ENCODE measurements at places on chromosomes 1 and 21.

GRCh38 chr1:234975122-234975940 is 153.3 kb downstream of the TOMM20 start:
- no peak for DNase-seq

- no peak for DNase-seq
These were observed 99.7 kb downstream of the PRDM16 start for GRCh38 chr1:3168678-3169077.

- no peak for DNase-seq
These were observed 33.4 kb upstream of the IFFO2 start for GRCh38 chr1:18989896-18990295.

DNA sequence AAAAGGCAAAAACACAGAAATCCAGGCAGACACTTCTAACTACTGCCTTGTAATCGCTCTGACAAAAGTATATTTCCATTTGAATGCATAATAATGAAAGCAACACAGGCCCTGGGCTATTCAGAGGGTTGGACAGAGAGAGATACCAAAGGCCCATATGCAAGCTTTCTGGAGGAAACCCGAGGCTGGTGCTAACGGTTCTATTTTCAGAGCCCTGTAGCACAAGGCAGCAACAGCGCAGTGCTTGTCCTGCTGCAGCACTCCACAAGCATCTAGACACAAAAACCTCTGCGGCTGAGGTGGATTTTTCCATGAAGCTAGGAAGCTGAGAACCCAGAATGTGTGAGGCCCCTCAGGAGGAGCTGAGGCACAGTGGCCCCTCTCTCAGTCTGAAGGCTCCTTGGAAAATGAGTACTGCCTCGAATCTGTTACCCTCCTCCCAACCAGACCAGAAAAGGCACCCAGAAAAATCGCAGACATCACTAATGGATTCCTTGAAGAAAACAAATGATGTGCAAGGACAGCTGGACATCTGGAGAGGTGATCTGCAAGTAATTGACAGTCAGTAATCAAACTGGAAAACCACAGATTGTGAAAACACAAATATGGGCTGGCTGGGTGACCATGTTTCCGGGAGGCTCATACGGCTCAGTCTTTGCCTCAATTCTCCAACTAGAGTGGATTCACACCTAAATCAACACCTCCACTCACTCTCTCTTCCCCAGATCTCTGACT is 54.0 kb downstream of the COLGALT2 start:
- no peak for DNase-seq

DNA sequence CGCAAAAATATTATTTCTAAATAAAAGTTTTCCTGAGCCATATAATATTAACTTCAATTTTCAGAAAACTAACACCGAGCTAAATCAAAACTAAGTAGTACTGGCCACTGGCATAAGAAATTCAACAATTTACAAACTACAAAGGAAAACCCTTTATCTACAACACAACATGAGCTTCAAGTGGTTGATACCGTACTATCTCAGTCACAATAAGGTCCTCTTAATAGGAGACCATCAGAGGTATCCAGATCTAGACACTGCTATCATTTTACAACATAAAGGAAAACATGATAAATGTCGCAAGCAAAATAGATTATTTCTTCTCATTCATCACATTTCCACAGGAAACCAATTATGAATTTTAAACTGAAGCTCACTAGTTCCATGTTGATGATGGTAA is 39.5 kb downstream of the GATAD2B start:
- no peak for DNase-seq

- no peak for DNase-seq
These were observed 87.3 kb upstream of the CTTNBP2NL start for GRCh38 chr1:112308716-112309115.

- DNase-seq: no peak
These were observed 605.8 kb upstream of the ADAMTS5 start for GRCh38 chr21:27572696-27573095.

GRCh38 chr1:160748181-160748877 is 9.3 kb downstream of the SLAMF7 start:
- no peak for DNase-seq

DNA sequence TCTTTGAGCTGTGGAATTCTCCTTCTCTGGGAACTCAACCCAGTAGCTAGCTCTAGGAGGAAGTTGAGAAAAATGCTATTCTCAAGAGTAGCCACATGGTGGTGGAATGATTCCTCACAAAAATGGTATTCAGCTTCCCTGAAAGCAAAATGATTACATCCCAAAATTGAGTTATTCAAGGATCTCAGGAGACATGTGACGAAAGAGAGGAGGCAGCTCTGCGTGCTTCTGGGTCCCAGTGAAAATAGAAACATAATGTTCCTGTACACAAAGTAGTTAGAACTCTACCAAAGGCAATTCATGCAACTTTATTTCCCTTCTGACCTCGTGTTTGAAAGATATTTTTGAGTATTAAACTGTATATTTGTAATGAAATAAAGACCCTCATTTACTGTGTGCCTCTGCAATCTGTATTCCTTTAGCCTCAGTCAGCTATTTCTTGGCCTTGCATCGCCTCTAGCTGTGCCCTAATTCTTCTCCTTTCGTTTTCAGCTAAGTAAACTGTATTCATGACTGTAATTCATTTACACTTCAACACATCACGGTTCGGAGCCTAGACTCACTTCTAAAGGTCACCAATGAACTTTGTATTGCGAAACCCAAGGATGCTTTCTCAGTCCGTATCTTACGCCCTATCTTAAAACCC is 167.3 kb downstream of the FASLG start:
- no peak for DNase-seq

GRCh38 chr1:245091818-245092637 is 62.8 kb upstream of the KIF26B start:
- no peak for DNase-seq

DNA sequence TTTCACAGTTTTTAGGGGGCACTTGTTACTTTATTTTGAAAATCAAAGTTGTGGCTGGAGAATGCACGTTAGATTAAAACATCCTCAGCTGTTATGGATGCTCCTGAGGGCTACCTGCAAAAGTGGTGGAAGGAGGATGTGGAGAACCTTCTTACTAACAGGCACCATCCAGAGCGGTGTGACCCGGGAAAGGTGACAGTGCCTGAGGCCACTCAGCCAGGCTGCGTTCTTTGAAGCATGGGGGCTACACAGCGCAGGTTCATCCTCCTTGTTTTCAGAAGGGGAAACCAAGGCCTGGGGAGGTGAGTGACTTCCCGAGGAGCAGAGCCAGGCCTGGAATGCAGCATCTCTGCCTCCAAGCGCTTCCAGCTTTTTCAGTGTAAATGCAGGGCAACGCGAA is 24.0 kb downstream of the DMRTB1 start:
- DNase-seq: no peak

DNA sequence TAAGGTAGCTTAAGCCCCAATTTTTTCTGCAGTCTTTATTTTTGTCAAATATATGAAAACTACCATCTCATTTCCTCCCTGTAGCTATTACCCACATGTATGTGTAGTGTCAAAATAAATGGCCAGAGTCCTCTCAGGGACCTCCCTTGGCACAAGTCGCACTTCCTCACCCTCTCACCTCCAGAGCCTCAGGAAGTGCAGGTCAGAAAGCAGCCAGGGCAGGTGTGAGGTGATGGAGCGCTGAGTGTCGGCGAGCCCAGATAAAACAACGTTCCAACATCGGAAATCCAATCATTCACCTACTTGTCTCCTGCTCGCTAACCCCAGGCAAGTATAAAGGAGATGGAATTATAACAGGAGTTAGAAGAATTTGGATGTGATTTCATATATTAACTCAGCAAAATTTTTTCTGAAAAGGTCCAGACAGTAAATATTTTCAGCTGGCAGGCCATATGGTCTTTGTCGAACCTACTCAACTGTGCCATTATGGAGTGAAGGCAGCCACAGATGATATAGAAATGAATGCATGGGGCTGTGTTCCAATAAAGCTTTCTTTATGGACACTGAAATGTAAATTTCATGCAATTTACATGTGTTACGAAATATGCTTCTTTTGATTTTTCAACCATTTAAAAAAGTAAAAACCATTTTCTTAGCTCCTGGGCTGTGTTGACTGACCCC is 76.8 kb upstream of the ERG start:
- no peak for DNase-seq

DNA sequence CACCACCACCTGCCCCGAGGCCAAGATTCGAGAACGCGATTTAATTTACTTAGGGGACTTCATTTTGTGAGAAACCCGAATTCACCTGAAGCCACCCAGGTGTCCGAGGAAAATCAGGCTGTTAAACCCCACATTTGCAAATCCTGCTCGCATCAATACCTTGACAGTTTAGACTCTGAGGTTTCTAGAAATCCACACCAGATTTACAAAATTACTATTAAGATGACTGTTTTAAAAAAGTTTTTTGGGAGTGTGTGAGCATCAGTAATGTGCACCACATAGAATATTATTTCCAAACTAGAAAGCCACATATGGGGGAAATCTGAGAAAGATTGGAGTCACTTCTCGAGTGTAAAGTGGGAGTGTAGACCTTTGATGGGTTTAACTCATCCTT is 685 bp downstream of the RIMKLA start:
- no peak for DNase-seq

GRCh38 chr1:14738235-14738634 is 139.8 kb downstream of the KAZN start:
- DNase-seq: no peak

GRCh38 chr1:223761411-223761810 is 49.1 kb downstream of the CAPN2 start:
- DNase-seq: peak; percentile 7

- DNase-seq: no peak
These were observed 11.3 kb downstream of the CASZ1 start for GRCh38 chr1:10784998-10785727.

DNA sequence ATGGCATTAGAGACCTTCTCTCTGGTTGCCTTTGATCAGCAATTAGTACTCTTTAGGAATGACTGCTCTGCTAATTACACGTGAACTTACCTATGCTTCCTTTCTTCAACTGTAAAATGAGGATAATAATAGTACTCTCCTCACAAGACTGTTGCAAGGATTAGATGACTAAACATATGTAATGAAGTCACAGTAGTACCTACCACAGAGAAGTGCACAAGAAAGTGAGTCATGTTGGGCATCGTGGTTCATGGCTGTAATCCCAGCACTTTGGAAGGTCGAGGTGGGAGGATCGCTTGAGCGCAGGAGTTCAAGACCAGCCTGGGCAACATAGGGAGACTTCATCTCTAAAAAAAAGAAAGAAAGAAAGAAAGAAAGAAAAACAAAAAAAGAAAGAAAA is 68.1 kb upstream of the AK4 start:
- no peak for DNase-seq

DNA sequence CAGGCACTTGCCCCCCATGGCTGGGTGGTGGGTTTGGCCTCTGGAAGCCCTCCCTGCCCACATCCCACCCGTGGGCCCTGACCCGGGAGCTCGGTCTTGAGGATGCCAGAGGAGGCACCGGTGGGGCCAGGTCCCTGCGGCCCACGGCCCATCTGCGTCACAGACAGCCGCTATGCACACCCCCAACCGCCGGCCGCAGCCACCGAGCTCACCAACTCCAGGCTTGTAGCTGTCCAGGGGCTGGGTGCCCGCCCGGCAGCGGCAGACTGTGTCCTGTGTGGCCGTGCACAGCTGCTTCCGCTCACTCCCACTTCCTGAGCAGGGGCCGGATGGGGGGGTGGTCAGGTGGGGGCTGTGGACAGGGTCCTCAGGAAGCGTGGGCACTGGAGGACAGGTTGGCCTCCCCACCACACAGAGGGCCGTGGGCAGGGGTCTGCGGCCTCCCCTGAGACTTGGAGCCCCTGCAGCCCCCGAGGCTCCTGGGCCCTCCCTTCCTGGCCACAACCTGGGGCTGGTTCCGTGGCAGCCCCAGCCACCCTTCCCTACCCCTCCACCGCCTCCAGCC is 1.1 kb downstream of the TNFRSF4 start:
- no peak for DNase-seq

DNA sequence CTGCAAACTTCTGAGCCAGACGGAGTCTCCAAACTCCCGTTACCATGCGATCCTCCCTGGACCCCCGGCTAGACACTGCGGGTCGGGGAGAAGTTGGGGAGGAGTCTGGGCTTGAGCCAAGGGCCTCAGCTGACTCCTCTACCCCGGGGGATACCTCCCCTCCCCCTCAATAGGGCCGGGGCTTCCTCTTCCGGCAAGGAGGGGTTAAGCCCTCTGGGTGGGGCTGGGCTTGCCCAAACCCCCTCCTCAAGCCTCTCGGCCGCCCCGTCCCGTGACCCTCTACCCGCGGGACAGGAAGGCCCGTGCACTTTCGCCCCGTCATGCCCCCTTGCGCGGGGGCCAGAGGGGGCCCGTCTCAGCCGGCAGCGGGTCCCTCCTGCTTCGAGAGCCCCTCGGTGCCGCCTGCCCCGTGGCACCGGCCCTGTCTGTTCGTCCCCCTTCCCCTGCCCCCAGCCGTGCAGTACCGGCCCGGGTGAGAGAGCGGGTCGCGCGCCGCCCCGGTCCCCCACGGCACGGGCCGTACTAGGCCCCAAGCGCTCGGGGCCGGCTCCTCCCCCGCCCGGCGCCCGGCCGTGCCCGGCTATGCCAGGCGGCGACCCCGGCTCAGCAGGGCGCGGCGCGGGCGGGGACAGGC is 652 bp downstream of the ARL8A start:
- no peak for DNase-seq

GRCh38 chr1:160862203-160863060 is at the start of gene CD244:
Gene CD244, minus strand, starts transcription at chr1:160862887. Its CDS starts 210 bp downstream, at chr1:160862677.
- no peak for DNase-seq

DNA sequence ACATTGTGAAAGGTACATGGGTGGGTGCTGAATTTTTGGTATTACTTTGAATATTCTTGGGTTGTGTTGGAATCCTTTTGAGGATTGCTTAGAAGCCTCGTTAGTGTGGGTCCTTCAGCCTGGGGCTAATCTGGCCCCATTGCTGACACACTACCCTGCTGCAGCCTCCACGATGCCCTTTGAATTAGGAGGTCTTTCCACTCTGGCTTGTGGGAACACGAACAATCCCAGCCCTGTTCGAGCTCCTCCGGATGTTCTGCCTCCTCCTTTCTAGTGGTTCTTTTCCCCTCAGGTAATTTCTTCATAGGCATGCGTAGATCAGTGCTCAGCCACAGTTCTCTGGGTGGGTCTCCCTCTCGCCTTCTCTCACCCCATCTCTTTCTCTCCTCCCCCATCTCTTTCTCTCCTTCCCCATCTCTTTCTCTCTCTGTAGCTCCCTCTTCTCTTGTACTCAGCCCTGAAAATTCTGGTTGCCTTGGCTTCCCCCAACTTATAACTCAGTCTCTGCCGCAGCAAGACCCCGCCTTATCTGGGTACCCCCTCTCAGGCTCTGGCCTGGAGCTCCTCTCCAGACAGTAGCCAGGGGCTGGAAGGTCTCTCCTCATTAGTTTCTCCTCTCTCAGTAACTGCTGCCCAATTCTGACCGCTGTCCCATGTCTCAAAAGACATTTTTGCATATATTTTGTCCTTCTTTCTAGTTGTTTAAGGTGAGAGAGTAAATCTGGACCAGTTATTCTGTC is 46.0 kb upstream of the SLC19A1 start:
- DNase-seq: no peak

- DNase-seq: no peak
These were observed 2.0 kb downstream of the C1orf226 start for GRCh38 chr1:162383516-162383915.

- DNase-seq: no peak
These were observed 57.5 kb upstream of the PRKACB start for GRCh38 chr1:84086616-84087015.

Data from D721Med (cell line).